Activated naive CD8-positive, alpha-beta T cell treated with anti-CD3 and anti-CD28 coated beads for 36 hours (primary cell): ENCODE measurements at places on chromosomes 6 and 20.
A peak's percentile ranks its signal among the peaks of the same experiment; 100 is the strongest.

GRCh38 chr6:116449565-116449964 is 11.6 kb upstream of the CALHM6 start:
- H3K4me1 ChIP-seq: peaks cover 11% of the 10 kb centered on the region
- H3K4me3 ChIP-seq: no peak overlapping the region

DNA sequence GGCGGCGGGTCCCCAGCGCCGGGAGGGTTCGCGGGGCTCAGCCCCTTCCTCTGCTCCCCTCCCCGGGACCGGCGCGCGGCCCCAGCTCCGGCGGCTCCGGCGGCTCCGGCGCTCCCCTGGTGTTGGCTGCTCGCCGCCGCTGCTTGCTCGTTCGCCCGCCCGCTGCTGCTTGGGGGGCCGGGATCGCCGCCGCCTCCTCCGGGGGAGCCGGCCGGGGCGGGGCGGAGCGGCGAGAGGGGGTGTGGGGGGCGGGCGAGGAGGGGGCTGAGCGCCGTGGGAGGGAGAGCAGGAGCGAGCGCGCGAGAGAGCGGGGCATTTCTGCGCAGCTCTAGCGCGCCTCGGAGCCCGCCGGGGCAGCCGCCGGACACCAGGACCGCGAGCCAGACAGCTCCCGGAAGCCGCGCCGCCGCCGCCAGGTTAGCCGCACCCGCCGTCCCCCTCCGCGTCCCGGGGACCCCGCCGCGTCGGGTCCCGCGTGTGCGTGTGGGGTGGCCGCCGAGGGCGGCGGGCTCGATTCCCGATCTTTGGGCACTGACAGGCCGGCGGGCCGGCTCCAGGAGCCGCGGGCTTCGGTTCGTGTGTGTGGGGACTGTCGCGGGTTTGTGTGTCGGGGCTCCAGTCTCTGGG is 62.0 kb upstream of the EPB41L1 start:
- DNase-seq: peak; percentile 27
- H3K27me3 ChIP-seq: peaks cover 50% of the 10 kb centered on the region
- peak overlapping the region; percentile 80 for H3K4me3 ChIP-seq
- no peaks in the 10 kb centered on the region for H3K36me3 ChIP-seq
- peaks cover 11% of the 10 kb centered on the region for H3K4me1 ChIP-seq

- H3K4me3 ChIP-seq: no peak overlapping the region
- peaks cover 4% of the 10 kb centered on the region for H3K4me1 ChIP-seq
- no peak for DNase-seq
- H3K27me3 ChIP-seq: no peaks in the 10 kb centered on the region
- H3K27ac ChIP-seq: no peak overlapping the region
Observed at GRCh38 chr6:144646093-144647056, 361.2 kb downstream of the UTRN start.

DNA sequence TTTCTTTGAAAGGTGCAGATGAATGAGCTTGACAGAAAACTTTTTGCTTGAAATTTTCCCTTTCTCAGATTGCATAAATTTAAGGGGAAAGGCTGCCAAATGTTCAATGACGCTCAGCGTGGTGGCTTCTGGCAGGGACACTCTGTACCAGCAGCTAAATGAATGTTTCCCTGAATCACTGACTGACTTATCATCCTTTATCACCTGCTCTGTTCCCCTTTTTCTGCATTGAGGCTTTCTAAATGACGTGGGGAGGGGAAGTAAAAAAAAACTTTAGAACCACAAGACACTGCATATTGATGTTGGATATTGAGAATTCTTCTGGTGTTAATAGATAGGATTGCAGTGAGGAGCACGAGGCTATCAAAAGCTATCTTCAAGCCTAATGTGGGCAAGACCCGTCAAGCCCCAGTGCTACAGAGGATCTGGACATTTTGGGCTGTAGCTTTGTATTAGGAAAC is 46.9 kb upstream of the ENPP5 start:
- no peaks in the 10 kb centered on the region for H3K36me3 ChIP-seq
- DNase-seq: no peak
- no peaks in the 10 kb centered on the region for H3K27me3 ChIP-seq
- H3K27ac ChIP-seq: no peak overlapping the region
- H3K4me3 ChIP-seq: no peak overlapping the region

DNA sequence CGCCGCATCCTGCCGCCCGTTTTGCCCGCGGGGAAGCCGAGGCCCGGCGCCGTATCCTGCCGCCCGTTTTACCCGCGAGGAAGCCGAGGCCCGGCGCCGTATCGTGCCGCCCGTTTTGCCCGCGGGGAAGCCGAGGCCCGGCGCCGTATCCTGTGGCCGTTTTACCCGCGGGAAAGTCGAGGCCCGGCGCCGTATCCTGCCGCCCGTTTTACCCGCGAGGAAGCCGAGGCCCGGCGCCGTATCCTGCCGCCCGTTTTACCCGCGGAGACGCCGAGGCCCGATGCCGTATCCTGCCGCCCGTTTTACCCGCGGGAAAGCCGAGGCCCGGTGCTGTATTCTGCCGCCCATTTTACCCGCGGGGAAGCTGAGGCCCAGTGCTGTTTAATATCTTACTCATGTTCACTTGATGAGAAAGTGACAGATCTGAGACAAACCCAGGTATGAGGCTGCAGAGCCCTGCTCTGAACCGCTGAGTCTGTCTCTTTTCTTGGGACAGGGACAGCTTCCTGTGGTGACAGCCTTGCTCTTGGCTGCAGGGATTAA is 129.4 kb downstream of the CDH26 start:
- H3K27me3 ChIP-seq: peaks cover 34% of the 10 kb centered on the region
- peak overlapping the region; percentile 40 for H3K4me3 ChIP-seq
- H3K36me3 ChIP-seq: peaks cover 2% of the 10 kb centered on the region
- H3K4me1 ChIP-seq: no peaks in the 10 kb centered on the region
